Stimulated activated CD8-positive, alpha-beta memory T cell treated with anti-CD3 and anti-CD28 coated beads, Interleukin-4, amount 100 ng/mL, for 48 hours (primary cell): ENCODE measurements at places on chromosomes 6 and 20.
A peak's percentile ranks its signal among the peaks of the same experiment; 100 is the strongest.

DNA sequence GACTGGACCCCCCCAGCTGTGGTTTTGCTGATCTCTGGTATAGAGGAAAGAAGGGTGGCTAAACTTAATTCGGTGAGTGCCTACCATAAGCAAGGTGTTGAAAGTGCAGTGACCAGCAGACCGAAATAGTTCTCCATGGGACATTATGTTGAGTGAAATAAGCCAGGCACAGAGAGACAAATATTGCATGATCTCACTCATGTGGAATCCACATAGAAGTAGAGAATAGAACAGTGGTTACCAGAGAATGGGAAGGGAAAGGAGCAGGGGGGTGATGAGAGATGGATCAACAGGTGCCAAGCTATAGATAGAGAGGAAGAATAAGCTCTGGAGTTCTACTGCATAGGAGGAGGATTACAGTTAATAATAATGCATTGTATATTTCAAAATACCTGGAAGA lies 9.7 kb upstream of the GCNT2 start:
- DNase-seq = no peak

GRCh38 chr6:100592929-100593328 lies 128.2 kb upstream of the SIM1 start:
- no peak for DNase-seq

- DNase-seq = no peak
These were observed 2.1 kb downstream of the MDN1 start for GRCh38 chr6:89817481-89817880.

GRCh38 chr6:14542670-14543366 lies 425.2 kb downstream of the CD83 start:
- DNase-seq = peak; percentile 80

DNA sequence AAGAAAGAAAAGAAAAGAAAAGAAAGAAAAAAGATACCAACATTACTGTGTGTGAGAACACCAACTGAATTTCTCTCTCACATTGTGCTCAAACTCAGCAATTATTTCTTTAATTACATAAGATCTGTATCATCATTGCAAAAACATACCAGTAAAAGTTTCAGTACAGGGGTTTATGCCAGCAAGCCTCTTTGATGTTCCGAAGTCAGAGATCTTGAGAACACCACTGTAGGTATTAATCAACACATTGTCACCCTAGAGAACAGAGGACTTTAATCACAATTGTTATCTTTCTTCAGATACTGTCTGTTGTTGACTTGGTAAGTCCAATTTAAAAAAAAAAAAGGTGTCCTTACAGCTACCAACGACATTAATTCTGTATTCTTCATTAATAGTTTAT lies 60.9 kb upstream of the MAP7 start:
- DNase-seq = no peak

DNA sequence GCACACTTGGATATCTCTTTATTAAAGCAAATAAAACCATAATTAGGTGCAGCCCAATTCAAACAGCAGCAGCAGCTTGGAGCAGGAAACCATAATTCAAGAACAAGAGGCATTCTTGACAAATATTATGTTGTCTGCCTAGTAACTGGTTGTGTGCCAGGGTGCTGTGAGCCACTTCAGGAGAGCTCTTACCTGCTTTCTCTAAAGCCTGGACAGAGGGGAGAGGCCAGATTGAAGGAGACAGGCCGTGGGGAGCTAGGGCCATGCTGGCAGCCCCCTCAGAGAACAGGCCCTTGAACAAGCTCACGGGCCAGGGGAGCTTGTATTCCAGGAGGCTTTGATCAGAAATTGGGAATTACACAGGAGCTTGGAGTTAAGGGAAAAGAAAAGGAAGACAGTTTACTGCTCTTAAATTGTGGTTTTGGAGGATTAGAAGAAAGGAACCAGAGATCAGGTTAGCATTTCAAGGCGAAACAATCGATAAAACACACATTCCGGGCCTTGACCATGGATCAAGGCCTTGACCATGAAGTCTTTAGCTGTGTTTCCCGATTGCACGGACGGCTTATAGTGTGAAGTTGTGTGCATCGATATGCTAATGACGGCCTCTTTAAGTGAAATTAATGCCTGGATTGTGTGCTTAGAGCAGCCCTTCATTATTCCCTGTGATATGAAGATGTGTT lies 69.8 kb upstream of the NKX2-2 start:
- no peak for DNase-seq

DNA sequence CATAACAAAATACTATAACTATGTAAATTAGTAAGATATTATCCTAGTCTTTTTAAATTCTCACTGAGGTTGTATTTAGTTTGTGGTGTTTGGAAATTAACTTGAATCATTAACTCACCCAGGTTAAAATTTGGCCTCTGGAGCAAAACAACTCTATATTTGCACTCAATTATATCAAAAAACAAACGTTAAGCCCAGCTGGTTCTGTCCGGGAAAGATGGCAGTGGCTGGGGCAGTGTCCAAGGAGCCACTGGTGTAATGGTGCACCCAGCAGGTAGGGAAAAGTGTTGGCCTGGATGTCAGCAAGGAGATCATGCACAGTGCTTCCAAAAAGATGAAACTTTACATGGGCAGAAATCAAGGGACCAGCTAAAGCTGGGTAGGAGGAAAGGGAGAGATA lies 285.3 kb upstream of the CITED2 start:
- DNase-seq = no peak

DNA sequence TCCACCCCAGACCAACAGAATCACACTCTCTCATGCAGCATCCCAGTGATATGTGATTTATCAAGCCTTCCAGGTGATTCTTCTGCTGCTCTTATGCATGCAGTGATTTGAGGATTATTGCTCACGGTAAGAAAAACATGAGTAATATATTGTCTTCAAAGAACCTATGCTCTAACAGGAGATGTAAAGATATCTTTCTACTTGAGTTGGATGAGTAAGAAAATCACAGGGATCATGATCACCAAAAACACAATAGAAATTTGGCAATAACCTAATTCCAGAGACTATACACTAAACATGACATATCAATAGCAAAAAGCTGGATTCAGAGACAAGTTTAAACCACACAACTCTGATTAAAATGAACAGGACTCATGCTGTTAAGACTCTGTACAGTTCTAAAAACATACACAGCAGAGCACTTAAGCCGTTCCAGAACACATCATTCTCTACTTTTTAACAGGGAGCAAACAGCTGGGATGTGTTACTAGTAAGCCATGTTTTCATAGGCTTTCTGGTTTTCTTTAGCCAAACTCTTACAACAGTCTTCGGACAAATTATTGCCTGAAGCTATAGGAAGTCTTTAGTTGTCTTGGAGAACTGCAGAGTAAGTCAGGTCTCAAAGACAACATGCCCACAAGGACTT lies 568.6 kb downstream of the HAO1 start:
- no peak for DNase-seq

DNA sequence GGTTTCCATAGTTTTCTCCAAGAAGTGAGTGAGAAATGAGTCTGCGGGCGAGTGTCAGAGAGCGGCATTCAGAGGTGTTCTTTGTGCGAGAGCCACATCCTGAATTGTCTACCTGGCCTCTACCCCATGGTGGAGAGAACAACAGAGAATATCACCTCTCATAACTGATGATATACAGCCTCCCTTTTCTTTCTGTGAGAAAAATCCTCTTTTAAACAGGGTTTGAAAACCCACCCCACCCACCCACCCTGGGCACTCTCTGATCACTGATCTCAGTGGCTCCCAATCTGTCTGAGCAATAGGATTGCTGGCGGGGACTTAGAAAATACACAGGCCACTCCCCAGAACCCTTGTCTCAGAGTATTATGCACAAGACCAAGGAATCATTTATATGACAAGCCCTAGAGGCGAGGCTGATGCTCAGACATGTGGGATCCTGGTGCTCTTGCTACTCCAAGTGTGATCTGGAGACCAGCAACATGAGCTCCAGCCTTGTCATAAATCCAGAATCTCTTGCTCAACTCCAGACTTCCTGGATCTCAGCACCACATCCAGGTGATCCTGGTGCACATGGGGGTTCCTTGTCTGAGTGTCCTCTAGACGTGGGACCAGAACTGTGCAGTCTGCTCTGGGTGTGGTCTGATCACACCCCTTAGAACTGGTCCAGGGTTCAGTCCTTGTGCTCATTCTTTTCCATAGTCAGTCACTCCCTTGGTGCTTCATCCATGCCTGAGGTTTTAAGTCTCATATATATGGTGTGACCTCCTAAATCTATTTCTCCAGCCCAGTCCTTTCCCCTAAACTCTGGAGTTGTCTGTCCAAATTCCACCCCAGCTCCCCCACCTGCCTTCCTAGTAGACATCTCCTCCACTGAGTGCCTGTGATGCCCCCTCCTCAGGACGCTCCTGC lies 5.3 kb downstream of the HLA-B start:
- DNase-seq = no peak

- DNase-seq = no peak
These were observed 216.5 kb downstream of the ARID1B start for GRCh38 chr6:156993713-156994112.

GRCh38 chr6:22651731-22652130 lies 82.4 kb downstream of the HDGFL1 start:
- no peak for DNase-seq

DNA sequence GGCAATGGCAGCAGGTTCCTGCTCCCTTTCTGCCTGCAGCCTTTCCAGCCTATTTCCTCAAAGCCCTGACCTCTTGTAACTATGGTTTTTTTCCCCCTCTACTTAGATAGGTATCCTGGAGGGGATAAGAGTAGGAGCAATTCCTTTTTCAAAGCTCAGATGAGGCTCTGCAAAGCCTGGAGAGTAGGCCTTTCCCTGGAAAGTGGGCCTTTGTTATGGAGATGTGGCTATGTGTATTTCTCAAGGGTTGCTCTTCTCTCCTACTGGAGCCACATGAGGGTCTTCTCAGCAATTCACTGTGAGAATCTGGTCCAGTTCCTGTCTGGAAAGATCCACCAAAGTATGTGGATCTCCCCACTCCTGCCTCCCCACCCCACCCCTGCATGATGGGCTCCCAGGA lies 96.0 kb downstream of the DTD1 start:
- no peak for DNase-seq

- no peak for DNase-seq
These were observed 418 bp upstream of the UCKL1 start for GRCh38 chr20:63956664-63957003.

GRCh38 chr6:105191351-105191750 lies 11.5 kb upstream of the POPDC3 start:
- DNase-seq = no peak

- no peak for DNase-seq
These were observed 40.2 kb upstream of the IFNGR1 start for GRCh38 chr6:137259349-137259748.

DNA sequence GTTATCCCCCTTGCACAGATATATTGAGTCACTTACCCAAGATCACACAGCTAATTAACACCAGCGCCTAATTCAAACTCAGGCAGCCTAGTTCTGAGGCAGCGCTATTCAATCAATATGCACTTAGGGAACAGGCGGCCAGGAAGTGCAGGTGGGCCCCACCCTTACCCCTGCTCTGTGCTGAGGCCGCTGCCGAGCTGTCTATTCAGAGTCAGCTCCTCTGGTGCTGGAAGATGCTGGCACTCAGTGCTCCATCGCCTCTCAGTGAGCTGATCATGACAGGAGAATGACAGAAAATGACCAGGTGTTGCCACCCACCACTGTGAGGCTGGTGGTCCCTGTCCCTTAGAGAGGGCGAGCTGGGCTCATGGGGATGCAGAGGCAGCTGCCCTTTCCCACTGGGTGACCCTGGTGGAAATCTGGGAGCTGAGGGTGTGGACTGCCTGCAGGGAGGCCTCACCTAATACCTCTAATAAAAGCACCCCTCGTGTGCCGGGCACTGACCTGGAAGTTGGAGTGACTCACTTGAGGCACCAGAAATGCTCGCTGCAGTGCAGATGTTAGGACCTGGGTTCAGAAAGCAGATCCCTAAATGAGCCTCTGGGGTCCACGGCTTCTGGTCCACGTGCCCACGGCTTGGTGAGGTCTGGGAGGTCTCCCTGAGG lies 42.5 kb upstream of the CD93 start:
- DNase-seq = no peak

- DNase-seq = no peak
These were observed 705.4 kb downstream of the PTPRT start for GRCh38 chr20:42484335-42484734.

DNA sequence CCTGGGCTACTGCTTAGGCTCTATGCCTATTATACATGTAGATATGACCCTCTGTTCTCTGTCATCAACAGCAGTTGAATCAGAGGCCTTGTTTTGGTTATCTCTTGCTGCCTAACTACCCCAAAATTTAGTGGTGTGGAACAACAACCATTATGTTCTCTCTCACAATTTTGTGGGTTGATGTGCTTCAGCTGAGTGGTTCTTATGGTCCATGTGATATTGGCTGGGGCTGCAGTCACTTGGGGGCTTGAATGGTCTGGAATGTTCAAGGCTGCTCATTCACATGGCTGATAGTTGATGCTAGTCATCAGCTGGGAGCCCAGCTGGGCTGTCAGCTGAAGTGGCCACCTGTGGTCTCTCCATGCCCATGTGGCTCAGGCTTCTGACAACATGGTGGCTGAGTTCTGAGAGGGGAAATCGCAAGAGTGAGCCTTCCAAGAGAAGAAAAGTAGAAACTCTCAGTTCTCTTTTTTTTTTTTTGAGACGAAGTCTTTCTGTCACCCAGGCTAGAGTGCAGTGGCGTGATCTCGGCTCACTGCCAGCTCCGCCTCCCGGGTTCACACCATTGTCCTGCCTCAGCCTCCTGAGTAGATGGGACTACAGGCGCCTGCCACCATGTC lies 47.8 kb downstream of the SHLD1 start:
- DNase-seq = no peak

GRCh38 chr20:62778058-62778457 lies 18.2 kb upstream of the MRGBP start:
- no peak for DNase-seq

DNA sequence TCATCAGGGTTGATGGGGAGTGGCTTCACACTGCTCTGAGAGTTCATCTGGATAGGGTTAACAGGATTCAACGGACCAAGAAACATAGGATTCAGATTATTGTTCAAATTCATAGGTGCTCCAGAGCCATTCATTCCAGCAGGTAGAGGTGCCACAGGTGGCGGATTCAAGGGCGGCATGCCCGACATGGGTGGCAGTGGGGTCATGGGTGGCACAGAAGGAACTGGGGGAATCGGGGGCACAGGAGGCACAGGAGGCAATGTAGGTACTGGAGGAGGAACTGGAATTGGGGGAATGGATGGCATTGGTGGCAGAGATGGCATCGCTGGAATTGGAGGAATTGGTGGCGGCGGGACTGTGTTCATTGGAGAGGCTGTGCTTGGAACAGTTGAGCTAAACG lies 10.3 kb downstream of the CPNE1 start:
- no peak for DNase-seq

GRCh38 chr6:135796643-135797305 lies 54.7 kb upstream of the PDE7B start:
- DNase-seq = no peak

- no peak for DNase-seq
These were observed 886.6 kb upstream of the ADGRB3 start for GRCh38 chr6:67748521-67748920.

DNA sequence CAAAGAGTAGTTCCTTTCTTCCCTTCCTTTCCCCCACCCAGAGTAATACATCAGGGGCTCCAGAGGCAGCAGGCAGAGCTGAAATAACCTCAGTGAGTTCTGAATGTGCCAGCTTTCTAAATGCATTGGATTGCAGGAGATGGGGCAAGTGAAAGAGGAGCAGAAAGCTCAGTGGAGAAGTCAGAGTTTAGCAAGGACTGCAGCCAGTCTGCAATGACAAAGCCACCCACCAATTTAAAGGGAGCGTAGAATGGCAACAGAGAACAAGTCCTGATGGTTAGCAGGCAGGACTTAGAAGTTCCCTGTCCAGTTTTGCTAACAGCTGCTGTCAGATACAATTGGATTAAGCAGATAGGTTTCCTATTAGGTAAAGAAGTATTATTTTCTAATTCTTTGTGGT lies 203.4 kb upstream of the RIN2 start:
- DNase-seq = no peak

GRCh38 chr6:137112067-137112355 lies 61.4 kb downstream of the IL22RA2 start:
- no peak for DNase-seq
